Activated T-helper 2 cell treated with anti-CD3 and anti-CD28 coated beads, Interferon-gamma antibody, Interleukin-2, Interleukin-4, amounts not matched to agents 10 μg/mL and 5 μg/mL and 100 μg/mL, durations not matched to agents 14 hours and 24 hours and 36 hours (primary cell): ENCODE measurements at places on chromosomes 1 and 21. TPM values are rescaled to one million over a fixed set of nuclear protein-coding genes. Genes with fewer than 3 reads are reported as not detected.

DNA sequence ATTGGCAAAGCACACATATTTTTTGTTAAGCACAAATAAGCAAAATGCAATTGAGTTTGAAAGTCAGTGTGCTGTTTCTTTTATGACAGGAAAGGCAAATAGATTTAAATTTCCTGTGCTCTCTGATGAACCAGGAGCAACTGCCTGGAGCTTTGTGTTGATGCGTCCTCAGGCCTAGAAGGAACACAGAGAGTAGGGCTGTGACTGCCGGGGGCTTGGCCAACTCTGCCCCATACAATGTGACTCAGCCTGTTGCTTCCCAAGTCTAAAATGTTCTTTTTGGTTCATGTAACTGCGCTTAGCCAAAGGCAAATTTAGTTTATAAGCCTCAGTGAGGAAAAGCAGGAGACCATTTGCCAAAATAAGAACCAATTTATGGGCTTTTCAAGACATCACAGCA lies 37.5 kb downstream of the TOR1AIP2 start:
- DNase-seq, result no peak

DNA sequence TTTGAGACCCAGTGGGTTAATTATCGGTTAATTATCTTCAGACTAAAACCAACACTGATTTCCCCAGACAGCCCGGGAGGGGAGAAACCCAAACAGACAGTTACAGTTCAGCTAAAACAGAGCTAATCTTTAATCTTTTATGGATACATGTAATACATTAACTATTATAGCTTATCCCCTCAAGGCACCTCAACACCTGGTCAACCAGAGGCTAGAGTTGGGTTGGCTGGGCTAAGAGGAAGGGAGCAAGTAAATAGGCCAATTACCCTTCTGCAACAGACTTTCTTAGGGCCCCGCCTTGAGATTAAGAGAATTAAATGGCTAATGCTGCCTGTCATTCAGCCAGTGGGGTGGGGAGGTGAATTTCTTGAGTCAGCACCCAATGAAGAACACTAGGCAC lies 6.6 kb upstream of the MED18 start:
- DNase-seq, result no peak

- no peak for DNase-seq
Observed at GRCh38 chr1:218361298-218362065, 16.3 kb downstream of the TGFB2 start.

GRCh38 chr1:41319106-41319755 lies 42.0 kb upstream of the FOXO6 start:
- no peak for DNase-seq

GRCh38 chr1:4586611-4587160 lies 67.7 kb upstream of the AJAP1 start:
- DNase-seq, result no peak

DNA sequence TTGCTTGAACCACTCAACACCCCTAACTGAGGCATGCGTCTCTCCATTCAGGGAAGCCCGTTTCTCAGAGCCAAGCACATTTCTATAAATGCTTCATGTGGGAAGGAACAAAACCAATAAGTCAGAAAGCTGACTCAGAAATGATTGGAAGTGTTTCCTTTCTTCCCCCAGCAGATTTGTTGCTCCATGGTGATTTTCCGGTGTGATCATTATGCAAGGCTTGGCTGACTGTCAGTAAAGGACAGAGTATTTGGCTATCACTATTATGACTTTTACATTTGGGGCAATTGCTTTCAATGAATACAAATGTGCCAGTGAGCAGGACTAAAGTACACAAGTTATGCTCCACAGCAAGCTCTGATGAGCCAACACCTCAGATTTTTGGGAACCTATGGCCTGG lies 53.3 kb upstream of the ZC3H11B start:
- DNase-seq, result no peak

GRCh38 chr1:44588551-44589210 lies 85.6 kb downstream of the TMEM53 start:
- no peak for DNase-seq

GRCh38 chr1:81208441-81208840 lies 592.3 kb upstream of the ADGRL2 start:
- DNase-seq, result no peak

GRCh38 chr1:52264530-52265115 lies 101.4 kb downstream of the CC2D1B start:
- DNase-seq, result no peak

- no peak for DNase-seq
Observed at GRCh38 chr21:34722684-34723300, 54.0 kb downstream of the CLIC6 start.

GRCh38 chr1:118122234-118123004 lies 62.6 kb downstream of the SPAG17 start:
- no peak for DNase-seq

DNA sequence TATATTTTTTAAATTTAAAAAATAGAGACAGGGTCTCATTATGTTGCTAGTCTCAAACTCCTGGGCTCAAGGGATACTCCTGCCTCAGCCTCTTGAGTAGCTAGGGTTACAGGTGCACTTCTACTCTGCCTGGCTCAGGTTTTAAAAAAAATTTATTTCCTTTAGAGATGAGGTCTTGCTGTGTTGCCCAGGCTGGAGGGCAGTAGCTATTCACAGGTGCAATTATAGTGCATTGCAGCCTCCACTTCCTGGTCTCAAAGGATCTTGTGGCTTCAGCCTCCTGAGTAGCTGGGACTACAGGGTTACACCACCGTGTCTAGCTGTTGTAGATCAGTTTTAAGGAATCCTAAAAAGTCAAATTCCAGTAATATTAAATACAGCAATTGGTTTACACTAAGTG lies 5.0 kb downstream of the RNF11 start:
- DNase-seq, result no peak

GRCh38 chr1:50047916-50048694 lies 24.4 kb upstream of the AGBL4 start:
- no peak for DNase-seq

- DNase-seq, result no peak
Observed at GRCh38 chr1:59165353-59165752, 131.5 kb upstream of the FGGY start.

DNA sequence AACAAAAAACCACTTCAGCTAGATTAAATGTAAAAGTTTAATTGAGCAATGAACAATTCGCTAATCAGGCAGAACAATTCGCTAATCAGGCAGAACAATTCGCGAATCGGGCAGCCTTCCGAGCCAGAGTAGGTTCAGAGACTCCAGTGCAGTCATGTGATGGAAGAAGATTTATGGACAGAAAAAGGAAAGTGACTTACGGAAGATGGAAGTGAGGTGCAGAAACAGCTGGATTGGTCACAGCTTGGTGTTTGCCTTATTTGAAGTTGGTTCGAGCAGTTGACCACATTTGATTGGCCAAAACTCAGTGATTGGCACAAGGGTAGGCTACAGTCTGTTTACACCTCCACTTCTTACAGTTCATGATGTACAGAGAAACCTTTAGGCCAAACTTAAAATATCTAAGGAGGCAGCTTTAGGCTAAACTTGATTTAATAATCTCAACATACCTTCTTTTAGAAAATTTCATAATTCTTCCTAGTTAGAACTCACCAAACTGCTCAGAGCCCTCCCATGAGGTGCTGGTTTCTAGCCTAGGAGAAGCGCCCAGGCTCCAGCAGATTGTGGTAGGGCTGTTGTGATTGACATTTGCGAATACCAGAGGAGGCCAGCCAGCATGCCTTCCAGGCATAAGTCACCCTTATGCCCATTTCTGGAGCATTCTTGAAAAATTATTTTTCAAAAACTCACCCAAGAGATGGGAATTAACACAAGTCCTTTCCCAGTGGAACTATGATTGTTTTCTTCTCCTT lies 22.8 kb upstream of the KCNC4 start:
- no peak for DNase-seq

The CD1E gene
- total RNA-seq, result not detected in 2 replicates

The CHIA gene
- not detected in 2 replicates for total RNA-seq

The OR6K3 gene
- not detected in 2 replicates for total RNA-seq

The SLC16A4 gene
- 0.23 and 0.73 TPM in 2 replicates for total RNA-seq

The ETS2 gene
- total RNA-seq, result 62.8 and 63.9 TPM in 2 replicates
